ENCODE measurements at places on chromosomes 7 and 10. TPM values are rescaled to one million over a fixed set of nuclear protein-coding genes. Genes with fewer than 3 reads are reported as not detected.

The NEUROD6 gene
- not detected for total RNA-seq

The VSIR gene
- total RNA-seq: 31.1 TPM

The SMO gene
- total RNA-seq: 13.6 TPM

The HMX3 gene
- total RNA-seq: not detected

The RAB11FIP2 gene
- 9.6 TPM for total RNA-seq

The IDI2 gene
- total RNA-seq: not detected

The DRGX gene
- total RNA-seq: not detected

The LRRTM3 gene
- not detected for total RNA-seq

The C10orf62 gene
- not detected for total RNA-seq

The ITPRID1 gene
- not detected for total RNA-seq

The MEIG1 gene
- 0.55 TPM for total RNA-seq

The ODAD2 gene
- not detected for total RNA-seq

The KLLN gene
- total RNA-seq: 0.63 TPM

The METTL2B gene
- 23.8 TPM for total RNA-seq
